ENCODE measurements at places on chromosomes 12 and 14.

- no peak for DNase-seq
Measured at GRCh38 chr12:85836197-85837090, at the start of gene RASSF9. Gene RASSF9 (minus strand): TSS chr12:85836409. CDS start chr12:85836201, 208 bp downstream.

GRCh38 chr14:59428581-59429012 lies 36.6 kb downstream of the GPR135 start:
- DNase-seq = no peak

GRCh38 chr14:105865904-105866840 lies 339.8 kb downstream of the TMEM121 start:
- DNase-seq = no peak

DNA sequence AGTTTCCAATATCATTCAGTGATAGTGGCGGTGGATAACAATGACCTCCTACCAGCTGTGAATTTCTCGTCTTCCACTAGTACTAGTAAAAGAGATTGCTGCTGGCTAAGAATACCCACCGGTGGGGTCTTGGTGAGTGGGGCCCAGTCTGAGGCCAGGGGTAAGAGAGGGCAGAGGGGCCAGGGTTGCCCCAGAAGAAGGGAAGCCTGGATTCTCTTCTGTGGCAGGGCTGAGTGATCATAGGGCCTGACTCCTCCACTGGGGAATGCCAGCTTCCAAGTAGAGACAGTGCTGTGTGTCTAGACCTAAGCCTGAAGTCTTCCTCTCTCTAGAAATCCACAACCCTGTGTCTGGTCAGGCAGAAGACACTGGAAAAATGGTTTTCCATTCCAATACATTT lies 5.8 kb upstream of the TMEM63C start:
- no peak for DNase-seq

DNA sequence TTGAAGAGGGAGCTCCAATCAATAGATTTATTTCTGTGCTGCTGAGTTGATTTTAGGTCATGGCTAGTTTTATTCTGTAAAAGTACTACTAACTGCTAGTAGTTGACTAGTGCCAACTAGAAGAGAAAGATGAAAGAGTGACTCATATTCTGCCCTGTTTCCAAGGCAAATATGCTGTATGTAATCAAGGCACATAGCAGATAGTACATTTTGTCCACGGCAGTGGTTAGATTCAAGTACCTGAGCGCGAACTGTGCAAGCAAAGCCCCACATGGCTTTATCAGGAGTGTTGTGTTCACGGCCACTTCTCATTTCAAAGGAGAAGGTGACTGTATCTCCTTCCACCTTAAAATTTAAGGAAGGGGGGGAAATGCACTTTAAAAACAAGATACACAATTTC lies 126.8 kb downstream of the TRAFD1 start:
- no peak for DNase-seq

Data from NCI-H1105 (cell line).